ENCODE measurements at places on chromosomes 1 and 21.

- H3K27me3 ChIP-seq, result no peaks in the 10 kb centered on the region
- H3K27ac ChIP-seq, result no peak overlapping the region
- H3K4me3 ChIP-seq, result no peak overlapping the region
These were observed 66.7 kb downstream of the MAN1A2 start for GRCh38 chr1:117433943-117434342.

DNA sequence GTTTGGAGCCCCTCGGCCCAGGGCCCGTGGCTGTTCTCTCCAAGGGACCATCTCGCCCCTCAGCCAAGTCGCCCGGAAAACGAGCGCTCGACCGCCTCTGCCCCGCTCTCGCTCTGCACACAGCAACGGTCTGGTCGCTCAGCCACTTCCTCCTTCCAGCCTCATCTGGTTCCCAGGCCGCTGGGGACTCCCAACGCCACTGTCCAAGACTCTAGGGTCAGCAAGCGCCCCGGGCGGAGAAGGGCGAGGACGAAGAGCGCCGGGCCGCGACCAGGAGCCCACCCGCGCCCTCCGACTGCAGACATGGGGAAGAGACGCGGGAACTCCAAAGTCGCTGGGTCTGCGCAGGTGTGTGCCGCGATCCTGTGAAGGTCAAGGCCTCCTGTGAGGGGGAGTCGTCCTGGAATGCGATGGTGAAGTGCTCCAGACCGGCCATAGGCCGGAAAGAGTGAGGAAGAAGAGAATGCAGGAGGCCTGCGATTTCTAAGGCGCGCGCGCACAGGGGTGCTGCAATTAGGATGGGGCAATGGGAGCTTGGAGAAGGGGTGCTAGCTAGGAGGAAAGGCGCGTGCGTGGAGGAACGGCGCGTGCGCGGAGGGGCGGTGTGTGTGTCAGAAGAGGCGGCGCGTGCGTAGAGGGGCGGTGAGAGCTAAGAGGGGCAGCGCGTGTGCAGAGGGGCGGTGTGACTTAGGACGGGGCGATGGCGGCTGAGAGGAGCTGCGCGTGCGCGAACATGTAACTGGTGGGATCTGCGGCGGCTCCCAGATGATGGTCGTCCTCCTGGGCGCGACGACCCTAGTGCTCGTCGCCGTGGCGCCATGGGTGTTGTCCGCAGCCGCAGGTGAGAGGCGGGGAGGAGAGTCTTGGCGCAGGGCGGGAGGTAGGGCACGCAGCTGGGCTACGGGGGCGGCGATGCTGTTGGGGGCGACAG is at the start of gene IFNAR1:
Gene IFNAR1, plus strand, starts transcription at position 680 of the 931 bp plus-strand sequence. Its CDS starts 86 bp downstream, at position 766.
- peaks cover 40% of the 10 kb centered on the region for H3K4me1 ChIP-seq
- no peaks in the 10 kb centered on the region for H3K36me3 ChIP-seq
- peak; percentile 96 for DNase-seq
- peak within 1 kb of the TSS; percentile 94 for H3K27ac ChIP-seq
- H3K27me3 ChIP-seq, result no peaks in the 10 kb centered on the region

DNA sequence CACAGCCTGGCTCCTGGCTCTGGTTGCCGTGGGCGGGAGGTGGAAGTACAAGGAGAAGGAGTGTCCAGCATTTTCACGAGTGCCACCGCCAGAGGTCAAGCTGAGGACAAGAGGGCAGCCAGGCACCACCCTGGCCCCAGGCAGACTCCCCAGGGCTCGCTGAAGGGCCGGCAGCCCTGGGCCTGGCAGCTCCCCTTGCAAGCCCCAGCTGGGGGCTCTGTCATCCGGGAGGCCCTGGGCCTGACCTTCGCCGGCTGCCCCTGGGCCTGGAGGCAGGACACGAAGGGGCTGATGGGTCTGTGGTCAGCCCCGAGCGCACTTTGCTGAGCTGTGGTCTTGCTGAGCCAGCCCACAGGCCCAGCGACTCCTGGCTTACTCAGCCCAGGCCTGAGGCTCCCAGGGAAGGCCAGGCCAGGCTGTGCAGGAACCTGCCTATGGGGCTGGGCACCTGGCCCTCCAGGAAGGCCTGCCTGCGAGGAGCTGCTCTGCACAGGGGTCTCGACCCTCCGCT is 74.8 kb downstream of the MORN1 start:
- H3K27me3 ChIP-seq, result no peaks in the 10 kb centered on the region
- H3K4me3 ChIP-seq, result no peak overlapping the region
- no peak overlapping the region for H3K27ac ChIP-seq
- DNase-seq, result no peak
- H3K4me1 ChIP-seq, result peaks cover 44% of the 10 kb centered on the region

GRCh38 chr1:24659993-24660665 is 17.0 kb downstream of the SRRM1 start:
- peaks cover 17% of the 10 kb centered on the region for H3K4me1 ChIP-seq
- no peaks in the 10 kb centered on the region for H3K27me3 ChIP-seq
- no peak for DNase-seq
- H3K27ac ChIP-seq, result no peak overlapping the region
- peaks cover 75% of the 10 kb centered on the region for H3K36me3 ChIP-seq
- no peak overlapping the region for H3K4me3 ChIP-seq

- H3K4me3 ChIP-seq, result no peak overlapping the region
- H3K27me3 ChIP-seq, result no peaks in the 10 kb centered on the region
- no peak for DNase-seq
- no peak overlapping the region for H3K27ac ChIP-seq
- H3K4me1 ChIP-seq, result no peaks in the 10 kb centered on the region
- H3K36me3 ChIP-seq, result no peaks in the 10 kb centered on the region
These were observed 100.1 kb upstream of the AKT3 start for GRCh38 chr1:243950166-243950565.

Measured in CD8-positive, alpha-beta memory T cell (primary cell).